ENCODE measurements at places on chromosomes 2 and 18.
A peak's percentile ranks its signal among the peaks of the same experiment; 100 is the strongest.

DNA sequence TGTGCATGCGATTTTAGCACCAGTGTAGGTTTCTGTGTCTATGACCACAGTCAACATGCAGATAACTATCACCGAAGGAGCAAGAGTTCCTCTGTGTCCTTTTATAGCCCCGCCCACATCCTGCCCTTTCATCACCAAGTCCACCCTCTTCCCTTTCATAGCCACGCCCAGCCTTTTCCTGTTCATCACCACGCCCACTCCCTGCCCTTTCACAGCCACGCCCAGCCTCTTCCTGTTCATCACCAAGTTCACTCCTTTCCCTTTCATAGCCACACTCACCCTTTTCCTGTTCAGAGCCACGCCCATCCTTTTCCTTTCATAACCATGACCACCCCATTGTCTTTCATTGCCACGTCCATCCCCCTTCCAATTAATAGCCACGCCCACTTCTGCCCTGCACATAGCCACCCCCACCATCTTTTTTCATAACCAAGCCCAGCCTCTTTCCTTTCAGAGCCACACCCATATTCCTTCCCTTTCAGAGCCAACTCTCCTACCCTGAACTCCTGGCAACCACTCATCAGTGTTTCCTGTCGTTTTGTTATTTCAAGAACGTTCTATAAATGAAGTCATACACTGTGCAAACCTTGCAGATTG lies 273.9 kb downstream of the MYT1L start:
- peak; percentile 45 for DNase-seq

- no peak for DNase-seq
Measured at GRCh38 chr18:12963069-12963468, 15.3 kb downstream of the SEH1L start.

DNA sequence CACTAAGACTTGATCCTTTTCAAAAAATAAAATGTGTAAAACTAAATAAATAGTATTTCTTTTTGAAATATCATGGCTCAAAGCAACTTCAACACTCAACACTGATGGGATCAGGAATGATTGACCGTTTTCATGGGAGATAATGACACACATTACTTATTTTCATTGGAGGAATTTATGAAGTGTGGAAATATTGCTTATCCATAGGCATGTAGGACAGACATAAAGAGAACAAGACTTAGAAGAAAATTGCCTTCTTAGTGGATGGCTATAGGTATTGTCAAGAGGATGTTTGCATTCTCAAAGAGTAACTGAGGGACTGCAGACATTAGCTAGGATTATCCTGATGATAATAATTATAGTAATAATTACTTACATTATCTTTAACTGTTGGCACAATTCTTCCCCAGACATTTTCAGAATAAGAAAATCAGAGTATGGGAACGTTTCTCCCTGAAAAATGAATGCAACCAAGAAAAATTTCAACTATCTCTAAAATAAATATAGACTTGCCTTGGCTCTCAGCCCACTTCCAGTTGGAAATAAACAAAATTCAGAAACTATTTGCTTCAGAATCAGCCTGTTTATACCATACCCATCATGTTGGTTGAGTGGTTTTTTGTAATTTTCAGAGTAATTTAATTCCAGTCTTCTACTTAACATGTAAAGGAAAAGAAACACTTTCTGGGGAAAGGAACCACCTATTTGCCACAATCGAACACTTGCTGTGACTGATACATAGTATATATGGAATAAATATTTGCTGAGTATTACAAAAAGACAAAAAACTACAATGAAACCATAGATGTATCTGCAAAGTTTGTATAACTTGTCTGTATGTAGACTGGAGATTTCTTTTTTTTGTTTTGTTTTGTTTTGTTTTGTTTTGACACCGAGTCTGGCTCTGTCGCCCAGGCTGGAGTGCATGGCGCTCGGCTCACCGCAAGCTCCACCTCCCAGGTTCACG lies 165.7 kb downstream of the TMX3 start:
- no peak for DNase-seq

- DNase-seq: no peak
Measured at GRCh38 chr2:100667801-100668200, 105.0 kb downstream of the PDCL3 start.

DNA sequence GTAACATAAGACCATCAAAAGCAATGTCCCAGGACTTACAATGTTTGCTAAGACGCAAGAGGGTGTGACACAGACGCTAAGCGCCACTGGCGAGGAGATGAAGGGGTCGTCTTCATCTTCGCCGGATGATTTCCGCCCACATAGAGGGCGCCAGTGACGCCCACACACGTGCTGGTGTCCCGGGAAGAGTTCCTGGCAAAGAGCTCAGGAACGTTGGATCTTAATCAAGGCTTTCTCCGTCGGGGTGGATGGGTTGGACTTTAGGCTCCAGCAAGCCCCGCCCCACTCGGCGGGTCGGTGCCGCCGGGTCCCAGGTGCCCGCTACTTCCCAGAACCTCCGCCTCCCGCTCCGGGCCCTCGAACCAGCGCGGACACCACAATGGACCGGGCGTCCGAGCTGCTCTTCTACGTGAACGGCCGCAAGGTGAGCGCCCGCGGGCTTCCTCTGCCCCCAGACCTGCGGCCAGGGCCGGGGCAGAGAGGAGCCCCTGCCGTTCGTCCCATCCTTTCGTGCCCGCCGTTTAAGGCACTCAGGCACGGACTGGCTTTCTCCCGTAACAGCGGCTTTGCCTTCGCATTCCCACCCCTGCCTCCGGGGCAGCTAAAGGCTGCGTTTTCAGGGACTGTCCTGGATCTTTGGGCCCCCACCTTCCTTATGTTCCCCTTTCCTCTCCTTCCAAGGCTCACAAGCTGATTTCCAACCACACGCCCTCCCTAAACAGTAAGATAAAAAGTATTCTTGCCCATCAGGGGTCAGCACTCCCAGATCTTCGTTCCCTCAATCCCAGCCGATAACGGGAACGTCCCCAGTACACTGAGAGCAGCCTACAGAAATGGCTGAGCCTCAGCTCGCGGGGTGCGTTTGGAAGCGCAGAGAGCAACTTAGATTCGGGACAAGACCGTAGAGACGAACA lies at the start of gene AOX1:
Gene AOX1, plus strand, starts transcription at position 285 of the 914 bp plus-strand sequence. Its CDS starts 95 bp downstream, at position 380.
- DNase-seq: peak; percentile 20

DNA sequence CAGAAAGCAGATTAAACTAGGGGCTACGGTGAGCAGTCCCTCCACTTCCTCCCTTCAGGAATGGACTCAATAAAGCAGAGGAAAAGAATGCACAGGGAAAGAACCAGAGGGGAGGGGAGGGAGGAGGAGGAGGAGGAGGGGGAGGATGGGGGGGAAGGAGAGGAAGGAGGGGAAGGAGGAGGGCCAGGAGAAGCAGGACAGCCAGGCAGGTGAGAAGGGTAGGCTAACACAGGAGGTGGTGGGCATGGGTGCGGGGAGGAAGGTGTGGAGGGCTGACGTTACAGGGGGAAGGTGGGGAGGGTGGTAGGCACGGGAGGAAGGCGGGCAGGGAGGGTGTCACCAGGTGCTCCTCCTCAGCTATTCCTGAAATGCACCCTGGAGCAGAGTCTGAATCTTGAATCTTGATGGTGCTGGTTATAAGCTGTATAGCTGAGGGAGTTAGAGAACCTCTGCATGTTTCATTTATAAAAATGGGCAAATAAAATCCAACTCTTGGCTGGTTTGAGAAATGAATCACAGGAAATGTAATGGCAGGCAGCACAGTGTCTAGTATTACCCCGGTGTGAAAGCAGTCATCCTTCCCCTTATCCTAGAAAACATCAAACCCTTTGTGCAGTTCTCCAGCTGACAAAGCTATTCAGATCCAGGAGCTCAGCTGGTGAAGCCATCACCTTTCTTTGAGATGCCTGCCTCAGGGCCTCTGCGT lies 3.4 kb downstream of the TMEM18 start:
- no peak for DNase-seq

- DNase-seq: no peak
Measured at GRCh38 chr2:98775146-98775986, 44.4 kb upstream of the MGAT4A start.

DNA sequence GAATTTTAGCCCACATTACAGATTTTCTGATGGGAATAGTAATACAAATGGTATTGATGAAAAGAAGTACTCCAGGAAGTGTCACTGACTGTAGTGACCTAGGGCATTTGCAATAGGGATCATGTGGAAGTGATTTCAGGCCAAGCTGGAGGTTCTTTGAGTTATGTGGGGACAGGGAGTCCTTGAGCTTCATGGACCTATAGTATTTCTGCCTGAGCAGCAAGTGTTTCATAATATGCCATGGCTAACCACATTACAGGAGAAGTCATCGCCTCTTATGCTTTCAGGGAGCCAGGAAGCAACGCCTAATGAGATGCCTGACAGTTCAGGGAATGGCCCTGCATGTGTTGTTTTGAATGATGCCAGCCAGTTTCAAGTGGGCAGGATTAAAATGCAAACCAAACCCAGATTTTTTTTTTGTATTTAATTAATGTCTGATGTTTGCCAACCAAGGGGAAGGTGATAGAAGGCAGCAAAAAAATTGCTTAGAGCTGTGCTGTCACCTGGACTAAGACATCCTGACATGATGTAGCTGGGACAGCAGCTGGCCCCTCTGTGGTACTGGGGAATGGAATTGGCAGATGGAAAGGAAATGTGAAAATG lies 109.5 kb downstream of the RAPGEF4 start:
- no peak for DNase-seq

GRCh38 chr2:5756272-5756671 lies 64.1 kb downstream of the SOX11 start:
- no peak for DNase-seq

DNA sequence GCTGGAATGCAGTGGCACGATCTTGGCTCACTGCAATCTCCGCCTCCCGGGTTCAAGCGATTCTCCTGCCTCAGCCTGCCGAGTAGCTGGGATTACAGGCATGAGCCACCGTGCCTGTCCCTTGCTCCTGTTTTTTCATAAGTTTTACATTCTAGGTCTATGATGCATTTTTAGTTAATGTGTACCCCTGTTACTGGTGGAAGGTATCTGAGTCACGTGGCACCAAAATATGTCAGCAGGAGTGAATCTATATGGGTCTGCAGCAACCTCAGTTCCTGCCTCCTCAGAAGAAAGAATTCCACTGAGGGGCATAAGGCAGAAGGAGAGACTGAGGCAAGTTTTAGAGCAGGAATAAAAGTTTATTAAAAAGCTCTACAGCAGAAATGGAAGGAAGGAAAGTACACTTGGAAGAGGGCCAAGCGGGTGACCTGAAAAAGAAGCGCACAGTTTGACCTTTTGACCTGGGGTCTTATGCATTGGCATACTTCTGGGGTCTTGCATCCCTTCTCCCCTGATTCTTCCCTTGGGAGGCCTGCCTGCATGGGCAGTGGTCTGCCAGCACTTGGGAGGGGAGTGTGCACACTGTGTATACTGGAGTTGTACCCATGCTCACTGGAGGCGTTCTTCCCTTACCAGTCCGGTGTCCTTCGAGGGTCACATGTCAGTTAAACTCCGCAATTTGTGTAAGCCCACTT lies 1.1 kb upstream of the MFSD2B start:
- DNase-seq: no peak

GRCh38 chr2:204325468-204325867 lies 219.8 kb upstream of the PARD3B start:
- peak; percentile 52 for DNase-seq

DNA sequence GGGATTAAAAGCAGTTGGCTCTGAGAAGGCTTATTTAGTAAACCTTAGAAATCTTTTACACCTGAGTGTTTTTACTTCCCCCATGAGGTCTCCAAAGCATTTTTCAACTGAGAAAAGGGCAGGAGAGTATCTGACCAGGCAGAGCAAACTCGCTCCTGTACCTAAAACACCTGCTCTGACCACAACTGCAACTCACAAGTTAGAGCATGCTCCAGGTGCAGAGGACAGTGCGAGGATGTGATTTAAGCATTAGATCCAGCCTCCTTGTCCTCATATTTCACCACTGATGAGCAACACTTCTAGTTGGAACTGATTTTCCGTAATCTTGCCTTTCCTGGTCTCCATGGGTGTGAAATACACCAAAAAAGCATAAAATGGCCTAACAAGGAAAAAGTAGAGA lies 34.5 kb upstream of the TBC1D8 start:
- DNase-seq: no peak

GRCh38 chr2:99743146-99743545 lies 253.3 kb upstream of the REV1 start:
- no peak for DNase-seq

Measured in naive thymus-derived CD4-positive, alpha-beta T cell (primary cell).